ENCODE measurements at places on chromosomes 16 and 17.

DNA sequence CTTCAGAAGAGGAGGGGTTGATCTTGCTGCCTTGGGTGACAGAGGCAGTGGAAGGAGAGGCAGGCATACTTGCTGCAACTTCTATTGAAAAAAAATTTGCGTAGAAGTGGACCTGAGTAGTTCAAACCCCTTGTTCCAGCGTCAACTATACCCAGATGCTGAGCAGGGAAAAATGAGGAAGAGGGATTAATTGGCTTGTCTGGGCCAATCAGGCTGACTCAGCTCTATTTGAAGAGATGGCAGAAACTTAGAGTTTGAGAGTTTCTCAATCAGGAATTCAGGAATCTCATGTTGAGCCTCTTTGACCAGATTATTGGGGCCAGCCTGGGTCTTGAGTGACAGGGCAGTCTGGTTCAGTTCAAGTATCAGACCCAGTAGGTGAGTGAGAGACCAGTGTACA, 17.6 kb downstream of the CASC3 start:
- DNase-seq: no peak

- no peak for DNase-seq
These were observed 41.1 kb upstream of the ERN1 start for GRCh38 chr17:64171041-64171440.

GRCh38 chr17:80116276-80116920, 15.0 kb downstream of the GAA start:
- DNase-seq: no peak

GRCh38 chr16:50553731-50554360, 5.7 kb downstream of the NKD1 start:
- no peak for DNase-seq
